ENCODE measurements at places on chromosomes 5 and 9.

- DNase-seq: no peak
Measured at GRCh38 chr9:33860200-33860871, 43.4 kb downstream of the UBE2R2 start.

- DNase-seq: no peak
Measured at GRCh38 chr5:173720286-173720952, 104.0 kb upstream of the BOD1 start.

DNA sequence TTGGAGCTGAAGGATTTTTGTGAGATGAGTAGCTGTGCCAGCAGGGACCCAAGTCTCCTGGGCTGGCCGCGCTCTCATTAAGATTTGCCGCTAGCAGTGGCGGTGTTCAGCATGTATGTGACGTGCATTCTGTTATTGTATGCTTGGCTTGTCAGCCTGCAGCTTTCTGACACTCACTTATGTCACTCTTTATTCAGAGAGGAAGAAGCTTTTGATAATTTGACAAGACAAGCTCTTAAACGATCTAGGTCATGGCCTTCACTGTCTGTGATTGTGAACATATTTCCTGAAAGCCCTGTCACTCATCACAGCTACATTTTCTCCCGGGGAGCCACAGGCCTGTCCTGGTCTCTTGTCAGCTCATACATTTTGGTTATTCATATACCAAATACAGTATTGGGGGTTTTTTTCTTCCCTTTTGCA, 98.2 kb upstream of the GRHPR start:
- DNase-seq: no peak

DNA sequence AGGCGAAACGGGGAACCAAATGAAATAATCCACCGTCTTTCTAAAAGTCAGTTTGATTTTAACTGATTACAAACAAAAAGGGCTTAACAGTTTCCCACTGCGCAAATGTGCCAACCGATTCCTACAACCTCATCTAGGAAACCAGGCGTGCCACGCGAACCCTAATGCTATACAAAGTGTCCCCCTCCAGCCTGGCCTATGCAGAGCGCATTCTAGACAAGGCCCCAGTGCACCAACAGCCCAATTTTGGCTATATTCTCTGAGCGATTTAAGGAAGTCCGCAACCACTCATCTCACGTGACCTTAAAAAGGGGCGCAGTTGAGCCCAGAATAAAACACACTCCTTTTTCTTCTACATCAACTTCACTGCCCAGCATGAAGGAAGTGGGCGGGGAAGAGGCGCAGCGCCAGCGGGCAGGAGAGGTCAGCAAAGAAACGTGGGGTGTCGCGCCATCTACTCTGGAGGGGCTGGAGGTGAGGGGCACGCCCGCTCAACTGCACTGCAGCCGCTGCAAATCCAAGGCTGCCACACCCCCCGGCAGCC, 779 bp downstream of the FAM13B start:
- no peak for DNase-seq

GRCh38 chr5:7629561-7629960, 221.4 kb downstream of the CFAP90 start:
- DNase-seq: no peak

DNA sequence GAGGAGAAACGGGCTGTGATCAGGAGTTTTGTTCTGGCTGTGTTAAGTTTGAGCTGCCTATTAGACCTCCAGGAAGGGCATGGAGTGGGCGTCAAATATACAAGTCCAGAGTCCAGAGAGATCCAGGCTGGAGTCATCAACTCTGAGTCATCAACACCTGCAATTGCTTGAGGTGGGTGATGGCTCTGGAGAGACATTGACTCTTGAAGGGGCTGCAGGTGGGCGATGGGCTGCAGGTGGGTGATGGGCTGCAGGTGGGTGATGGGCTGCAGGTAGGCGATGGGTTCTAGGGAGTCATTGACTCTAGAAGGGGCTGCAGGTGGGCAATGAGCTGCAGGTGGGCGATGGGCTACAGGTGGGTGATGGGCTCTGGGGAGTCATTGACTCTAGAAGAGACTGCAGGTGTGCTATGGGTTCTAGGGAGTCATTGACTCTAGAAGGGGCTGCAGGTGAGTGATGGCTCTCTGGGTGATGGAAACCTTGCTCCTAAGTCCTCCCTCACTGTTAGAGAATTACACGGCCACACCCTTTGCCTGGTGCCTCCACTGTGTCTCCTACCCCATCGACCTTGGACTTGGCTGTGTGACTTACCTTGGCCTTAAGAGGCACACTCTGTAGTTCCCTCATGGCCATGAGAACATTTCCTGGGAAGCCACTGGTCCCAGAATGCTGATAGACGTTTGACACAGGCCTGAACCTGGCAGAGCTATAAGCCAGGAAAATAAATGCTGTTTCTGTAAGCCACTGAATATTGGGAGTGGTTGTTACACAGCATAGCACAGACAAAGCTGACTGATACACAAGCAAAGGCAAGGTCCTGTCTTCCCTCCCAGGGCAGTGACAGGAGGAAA, 10.4 kb upstream of the FIBCD1 start:
- no peak for DNase-seq

GRCh38 chr9:2231829-2232228, 216.7 kb downstream of the SMARCA2 start:
- no peak for DNase-seq

DNA sequence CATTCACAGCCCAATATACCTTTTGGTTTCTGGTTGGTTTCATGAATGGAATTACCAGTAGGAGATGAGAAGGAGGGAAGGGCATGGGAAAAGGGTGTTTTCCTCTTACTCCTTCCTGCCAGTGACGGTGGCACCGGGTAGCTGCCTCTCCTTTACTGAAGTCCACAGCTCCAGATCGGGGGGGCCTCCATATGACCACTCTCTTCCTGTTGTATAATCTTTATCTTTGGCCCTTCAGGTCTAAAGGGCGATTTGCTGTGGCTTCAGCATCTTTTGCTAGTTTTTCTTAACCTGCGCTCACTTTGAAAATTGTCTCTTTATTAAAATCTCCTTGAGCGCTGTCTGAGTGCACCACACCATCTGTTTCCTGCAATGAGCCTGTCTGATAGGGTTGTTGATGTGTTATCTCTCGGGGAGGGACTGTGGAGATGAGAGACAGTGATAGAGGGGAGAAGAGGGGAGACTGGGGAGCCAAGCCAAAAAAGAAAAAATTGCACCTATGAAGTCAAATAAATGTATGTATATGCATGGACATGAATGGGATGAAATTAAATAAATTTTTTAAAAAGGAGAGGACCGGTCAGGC, 449.3 kb upstream of the KLF4 start:
- DNase-seq: no peak

DNA sequence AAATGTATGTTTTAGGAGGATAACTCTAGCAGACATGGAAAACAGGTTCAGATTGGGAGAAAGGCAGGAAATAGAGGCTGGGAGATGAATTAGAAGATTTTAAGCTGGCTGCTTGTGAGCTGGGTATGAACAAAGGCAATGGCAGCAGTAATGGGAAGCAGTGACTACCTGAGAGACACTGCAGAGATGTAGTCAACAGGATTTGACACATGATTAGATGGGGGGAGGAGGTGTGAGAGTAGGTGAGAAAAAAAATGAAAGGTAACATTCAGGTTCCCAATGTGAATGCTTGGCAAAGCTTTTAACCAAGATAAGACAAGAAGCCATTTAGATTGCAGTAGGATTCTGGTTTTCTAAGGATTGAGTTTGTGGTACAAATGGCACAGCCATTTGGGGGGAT, 22.8 kb upstream of the IFNE start:
- no peak for DNase-seq

GRCh38 chr5:35274839-35275509, 44.7 kb upstream of the PRLR start:
- DNase-seq: no peak
